Right kidney (tissue), 9 donors: ENCODE measurements at places on chromosomes 2 and 18.

DNA sequence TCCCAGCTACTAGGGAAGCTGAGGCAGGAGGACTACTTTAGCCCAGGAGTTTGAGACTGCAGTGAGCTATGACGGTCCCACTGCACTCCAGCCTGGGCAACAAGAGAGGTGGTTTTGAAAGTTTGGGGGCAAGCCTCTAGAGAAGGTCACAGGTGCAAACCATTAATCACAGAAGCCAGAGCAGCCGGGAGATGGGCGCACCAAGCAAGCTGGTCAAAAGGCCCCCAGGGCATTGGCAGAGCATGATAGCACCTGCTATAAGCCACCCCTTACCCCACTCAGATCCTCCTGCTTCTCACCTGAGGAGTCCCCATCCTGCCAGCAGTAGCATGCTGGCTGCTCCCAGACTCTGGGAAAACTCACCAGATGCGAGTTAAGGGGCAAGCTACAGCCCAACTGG, 116.1 kb upstream of the RAB12 start:
- DNase-seq = no peak

GRCh38 chr2:147076634-147077033, 768.2 kb upstream of the ACVR2A start:
- no peak for DNase-seq

- no peak for DNase-seq
Measured at GRCh38 chr18:69209761-69210160, 190.9 kb upstream of the DOK6 start.

DNA sequence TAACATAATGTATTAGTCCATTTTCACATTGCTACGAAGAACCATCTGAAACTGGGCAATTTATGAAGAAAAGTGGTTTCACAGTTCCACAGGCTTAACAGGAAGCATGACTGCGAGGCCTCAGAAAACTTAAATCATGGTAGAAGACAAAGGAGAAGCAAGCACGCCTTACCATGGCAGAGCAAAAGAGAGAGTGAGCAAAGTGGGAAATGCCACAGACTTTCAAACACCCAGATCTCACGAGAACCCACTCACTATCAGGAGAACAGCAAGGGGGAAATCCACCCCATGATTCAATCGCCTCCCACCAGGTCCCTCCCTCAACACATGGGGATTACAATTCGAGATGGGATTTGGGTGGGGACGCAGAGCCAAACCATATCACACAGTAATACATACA, 22.5 kb downstream of the PIGN start:
- DNase-seq = no peak

GRCh38 chr18:62651276-62652056, 63.9 kb upstream of the PHLPP1 start:
- DNase-seq = no peak

- DNase-seq = no peak
Measured at GRCh38 chr2:239696559-239697207, 295.9 kb upstream of the HDAC4 start.

- DNase-seq = no peak
Measured at GRCh38 chr2:144180131-144180530, 339.8 kb downstream of the ZEB2 start.

DNA sequence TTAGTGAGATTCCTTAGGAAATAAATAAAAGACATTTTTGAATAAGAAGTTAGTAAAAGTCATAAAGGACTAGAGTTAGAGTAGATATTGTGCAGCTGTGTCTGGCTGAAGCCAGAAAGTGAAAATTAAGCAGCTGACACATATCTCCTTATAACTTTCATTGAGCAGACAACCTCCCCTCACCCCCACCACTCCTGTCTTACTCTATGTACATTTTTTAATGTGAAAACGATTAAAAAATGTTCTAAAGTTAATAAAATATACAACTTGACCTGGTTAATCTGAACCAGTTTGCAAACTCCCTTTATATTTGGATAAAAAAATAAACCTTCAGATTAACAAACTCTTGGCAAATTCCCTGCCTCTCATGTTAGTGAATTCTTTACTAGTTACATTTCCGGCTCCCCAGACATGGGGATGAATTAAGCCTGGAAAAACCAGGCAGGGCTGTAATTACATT, 462.8 kb downstream of the MEIS1 start:
- DNase-seq = no peak

GRCh38 chr2:118845005-118845521, 2.4 kb downstream of the EN1 start:
- peak; percentile 57 for DNase-seq

DNA sequence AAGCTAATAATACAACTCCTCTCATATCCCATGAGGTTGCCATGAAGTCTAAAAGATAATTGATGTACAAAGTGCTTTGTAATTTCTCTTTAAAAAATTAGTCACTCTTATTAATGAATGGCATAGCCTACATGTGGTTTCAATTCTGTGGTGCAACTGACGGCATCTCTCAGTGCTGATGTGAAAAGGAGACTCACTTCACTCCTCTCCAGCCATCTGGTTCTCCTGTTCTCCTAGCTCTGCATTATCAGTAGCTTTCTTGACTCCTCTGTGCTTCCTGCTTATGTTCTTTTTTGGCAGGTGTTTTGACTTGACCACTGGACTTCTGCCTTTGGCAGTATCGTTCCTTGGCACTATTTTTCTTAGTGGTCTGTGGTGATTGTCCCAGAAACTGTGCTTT, 134.9 kb upstream of the ZFP36L2 start:
- no peak for DNase-seq

GRCh38 chr2:174454566-174454965, 32.3 kb downstream of the GPR155 start:
- no peak for DNase-seq

DNA sequence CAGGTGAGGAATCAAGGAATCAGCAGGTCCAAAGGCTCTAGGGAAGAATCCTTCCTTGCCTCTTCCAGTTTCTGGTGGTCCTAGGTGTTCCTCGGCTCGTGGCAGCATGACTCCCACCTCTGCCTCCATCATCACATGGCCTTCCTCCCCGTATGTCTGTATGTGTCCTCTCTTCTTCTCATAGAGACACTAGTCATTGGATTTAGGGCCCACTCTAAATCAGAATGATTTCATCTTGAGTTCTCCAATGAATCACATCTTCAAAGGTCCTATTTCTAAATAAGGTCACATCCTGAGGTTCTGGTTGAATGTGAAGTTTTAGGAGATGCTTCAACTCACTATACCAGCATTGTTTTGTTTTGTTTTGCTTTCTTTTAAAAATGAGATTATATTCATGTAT, 11.1 kb upstream of the AGFG1 start:
- no peak for DNase-seq

- DNase-seq = no peak
Measured at GRCh38 chr2:54716375-54716774, 7.1 kb upstream of the EML6 start.

- DNase-seq = no peak
Measured at GRCh38 chr2:172072303-172072702, 13.0 kb upstream of the DLX1 start.

DNA sequence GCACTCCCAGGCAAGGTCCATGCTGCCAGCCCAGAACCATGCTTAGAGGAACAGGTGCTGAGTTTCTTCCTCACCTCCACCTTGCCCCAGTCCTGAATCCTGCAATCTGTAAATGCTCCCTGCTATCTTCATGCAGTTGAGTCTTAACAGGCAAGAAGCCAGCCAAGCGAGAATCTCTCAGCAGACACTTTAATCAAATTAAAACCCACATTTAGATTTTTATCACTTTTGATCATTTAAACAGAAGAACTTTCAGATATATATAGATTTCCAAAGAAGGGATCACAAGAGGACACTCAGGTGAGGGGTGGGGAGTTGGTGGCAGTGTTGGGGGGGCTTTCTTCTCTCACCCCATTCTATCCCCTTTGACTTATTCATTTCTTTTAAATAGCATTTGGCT, 25.9 kb upstream of the LBH start:
- no peak for DNase-seq

DNA sequence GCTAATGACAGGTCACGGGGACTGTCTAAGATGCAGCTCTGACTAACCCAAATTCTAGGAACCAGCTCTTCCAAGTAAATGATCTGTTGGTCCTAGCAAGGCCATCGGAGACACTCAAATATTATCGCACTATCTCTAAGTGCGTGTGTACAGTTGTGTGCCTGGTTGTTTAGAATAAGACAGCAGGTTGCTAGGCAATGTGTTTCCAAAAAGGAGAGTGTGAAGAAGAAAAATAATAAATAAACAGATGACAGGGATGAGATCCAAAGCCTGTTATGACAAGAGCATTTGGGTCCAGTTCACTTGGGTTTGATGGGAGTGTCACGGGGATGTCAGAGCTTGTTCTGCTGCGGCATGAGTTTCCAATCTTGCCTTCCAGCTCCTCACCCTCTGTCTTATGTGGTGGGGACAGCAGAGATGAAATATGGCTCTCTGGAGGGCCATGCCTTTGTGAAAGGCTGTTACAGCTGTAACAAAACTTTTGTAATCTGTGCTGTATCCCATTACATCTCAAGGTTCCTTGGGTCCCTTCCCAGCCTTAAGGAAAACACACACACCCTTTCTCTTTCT, 127.5 kb upstream of the TNP1 start:
- no peak for DNase-seq
